ENCODE measurements at places on chromosomes 11 and 22. TPM values are rescaled to one million over a fixed set of nuclear protein-coding genes. Genes with fewer than 3 reads are reported as not detected.

SORL1 gene
- total RNA-seq: 21.3 TPM

C22orf42 gene
- total RNA-seq: not detected

DNA sequence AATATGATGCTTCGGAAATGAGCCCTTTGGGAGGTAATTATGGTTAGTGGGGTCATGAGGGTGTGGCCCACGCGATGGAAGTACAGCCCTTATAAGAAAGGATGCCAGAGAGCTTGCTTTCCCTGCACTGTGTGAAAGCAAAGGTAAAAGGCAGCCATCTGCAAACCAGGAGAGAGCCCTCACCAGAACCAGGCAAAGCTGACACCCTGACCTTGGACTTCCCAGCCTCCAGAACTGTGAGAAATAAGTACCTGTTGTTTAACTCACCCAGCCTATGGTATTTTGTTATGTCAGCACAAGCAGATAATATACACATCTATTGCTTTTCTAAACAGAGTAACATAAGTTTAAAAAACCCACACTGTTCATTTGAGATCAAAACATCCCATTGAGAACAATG is 50.7 kb downstream of the SYN3 start:
- DNase-seq: no peak

LARGE2 gene
- total RNA-seq: 3.6 TPM

DNA sequence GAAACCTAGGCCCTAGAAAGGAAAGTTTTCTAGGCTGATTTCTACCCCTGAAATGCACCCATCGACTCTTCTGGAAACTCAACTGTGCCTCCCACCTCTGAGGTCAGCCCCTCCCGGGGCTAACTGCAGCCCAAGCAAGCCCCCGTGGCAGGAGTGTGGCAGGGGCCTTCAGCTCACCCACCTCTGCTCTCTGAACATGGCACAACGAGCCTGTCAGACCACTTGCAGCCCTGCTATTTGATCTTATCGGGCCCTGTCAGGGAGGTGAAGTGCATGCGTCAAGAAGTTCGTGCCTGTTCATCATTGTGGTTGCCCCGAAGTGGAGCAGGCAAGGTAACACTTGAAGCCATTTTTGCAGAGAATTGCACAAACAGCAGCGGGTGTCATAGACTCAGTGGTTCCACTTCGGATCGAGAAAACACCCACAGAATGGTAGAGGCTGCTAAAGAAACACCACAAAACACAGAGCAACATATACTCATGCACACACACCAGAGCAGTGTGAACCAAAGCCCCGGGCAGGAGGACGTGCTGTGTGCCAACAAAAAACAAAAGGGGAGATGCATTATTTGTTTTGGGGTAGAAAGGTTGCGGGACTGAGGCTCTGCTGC is 262.7 kb downstream of the ETS1 start:
- peak; percentile 65 for DNase-seq

- no peak for DNase-seq
Measured at GRCh38 chr11:84408946-84409411, 1122.8 kb upstream of the CCDC90B start.

USP2 gene
- 0.19 TPM for total RNA-seq

- no peak for DNase-seq
Measured at GRCh38 chr11:79594834-79595233, 154.0 kb upstream of the TENM4 start.

Data from activated T-cell treated with anti-CD3 and anti-CD28 coated beads, Interleukin-2, amount 50 U/mL, for 4 hours (primary cell).